ENCODE measurements at places on chromosomes 3 and 15.

GRCh38 chr3:13197795-13198194, 124.6 kb upstream of the IQSEC1 start:
- DNase-seq = no peak

- DNase-seq = no peak
Observed at GRCh38 chr3:71587958-71588357, 4.4 kb upstream of the FOXP1 start.

DNA sequence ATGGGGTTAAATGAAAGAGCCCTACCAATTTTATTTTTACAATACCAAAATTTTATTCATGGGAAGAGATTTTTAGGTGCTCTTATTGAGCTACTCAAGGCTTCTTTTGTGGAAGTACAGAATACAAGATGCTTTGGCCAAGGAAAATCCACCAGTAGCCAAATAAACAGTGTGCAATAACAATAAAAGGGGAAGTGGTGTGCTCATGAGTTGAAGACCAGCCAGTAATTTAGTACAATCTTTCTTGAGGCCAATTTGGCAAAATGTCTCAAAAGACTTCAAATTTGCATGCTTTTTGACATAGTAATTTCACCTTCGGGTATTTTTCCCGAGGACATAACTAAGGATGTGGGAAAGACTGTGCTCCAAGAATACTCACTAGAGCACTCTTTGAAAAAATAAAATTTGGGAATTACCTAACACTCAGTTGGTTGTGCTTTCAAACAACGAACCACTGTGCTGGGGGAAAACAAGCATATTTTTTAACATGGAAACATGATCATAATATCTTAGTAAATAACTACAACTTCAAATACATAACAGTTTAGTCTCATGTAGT, 294.0 kb downstream of the DIPK2A start:
- DNase-seq = peak; percentile 2

DNA sequence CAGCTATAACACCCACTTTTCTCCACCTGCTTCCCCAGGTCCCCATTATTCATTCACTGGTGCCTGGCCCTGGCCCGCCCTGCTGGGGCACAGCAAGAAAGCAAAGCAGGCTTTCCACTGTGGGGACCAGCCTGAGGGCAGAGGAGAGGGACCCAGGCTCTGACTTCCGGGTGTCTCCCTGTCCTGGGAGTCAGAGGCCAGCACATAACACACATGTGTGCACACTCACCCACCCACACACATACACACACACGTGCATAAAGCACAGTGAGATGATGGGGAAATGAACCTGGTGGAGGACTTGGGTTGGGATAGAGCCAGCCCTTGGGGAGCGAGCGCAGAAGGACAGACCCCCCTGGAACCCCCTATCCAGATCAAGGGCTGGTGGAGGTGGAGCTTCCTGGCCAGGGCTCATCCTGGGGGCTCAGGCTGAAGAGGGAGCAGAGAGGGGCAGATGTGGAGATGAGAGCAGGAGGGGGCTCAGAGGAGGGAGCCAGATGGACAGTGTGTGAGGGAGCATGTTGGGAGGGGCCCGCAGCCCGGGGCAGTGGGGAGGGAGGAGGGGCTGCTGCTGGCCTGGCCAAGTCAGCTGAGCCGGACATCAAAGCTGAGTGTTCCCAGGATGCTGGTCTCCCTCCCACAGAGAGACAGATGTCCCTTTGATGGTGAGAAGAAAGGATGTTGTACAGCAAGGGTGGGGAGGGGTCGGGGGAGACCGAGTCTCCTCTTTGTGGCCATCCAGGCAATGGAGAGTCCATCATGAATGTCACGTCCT, 78.2 kb downstream of the LINGO1 start:
- DNase-seq = no peak

- DNase-seq = no peak
Observed at GRCh38 chr15:50628421-50628820, 58.2 kb downstream of the TRPM7 start.

DNA sequence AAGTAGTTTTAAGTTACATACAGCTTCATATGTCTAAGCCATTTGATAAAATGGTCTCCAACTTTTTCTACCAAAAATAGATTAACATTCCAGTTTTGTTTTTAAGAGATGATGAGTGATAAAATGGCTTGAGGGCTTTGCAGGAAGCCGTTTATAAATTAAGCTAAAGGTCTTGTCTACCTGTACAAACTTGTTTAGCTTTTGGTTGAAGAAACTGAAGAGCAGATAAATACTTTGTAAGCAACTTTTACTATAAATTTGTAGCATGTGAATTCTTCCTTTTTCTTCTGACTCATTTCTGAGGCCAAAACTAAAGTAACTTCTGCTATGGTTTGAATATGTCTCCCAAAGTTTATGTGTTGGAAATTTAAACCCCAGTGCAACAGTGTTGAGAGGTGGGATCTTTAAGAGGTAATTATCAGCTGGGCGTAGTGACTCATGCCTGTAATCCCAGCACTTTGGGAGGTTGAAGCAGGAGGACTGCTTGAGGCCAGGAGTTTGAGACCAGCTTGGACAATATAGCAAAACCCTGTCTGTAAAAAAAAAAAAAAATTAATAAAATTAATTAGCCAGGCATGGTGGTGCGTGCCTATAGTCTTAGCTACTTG, 8.2 kb upstream of the NEDD4 start:
- DNase-seq = no peak

- DNase-seq = no peak
Observed at GRCh38 chr3:158709666-158710083, 22.6 kb downstream of the RARRES1 start.

DNA sequence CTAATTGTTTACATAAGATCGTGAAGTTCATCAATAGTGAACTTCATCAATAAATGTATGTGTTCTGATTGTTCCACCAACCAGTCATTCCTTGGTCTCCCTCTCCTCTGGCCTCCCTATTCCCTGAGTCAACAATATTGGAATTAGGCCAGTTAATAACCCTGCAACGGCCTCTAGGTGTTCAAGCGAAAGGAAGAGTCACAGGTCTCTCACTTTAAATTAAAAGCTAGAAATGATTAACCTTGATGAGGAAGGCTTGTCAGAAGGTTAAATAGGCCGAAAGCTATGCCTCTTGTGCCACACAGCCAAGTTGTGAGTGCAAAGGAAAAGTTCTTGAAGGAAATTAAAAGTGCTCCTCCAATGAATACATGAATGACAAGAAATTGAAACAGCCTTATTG, 89.4 kb upstream of the ACKR4 start:
- DNase-seq = no peak

DNA sequence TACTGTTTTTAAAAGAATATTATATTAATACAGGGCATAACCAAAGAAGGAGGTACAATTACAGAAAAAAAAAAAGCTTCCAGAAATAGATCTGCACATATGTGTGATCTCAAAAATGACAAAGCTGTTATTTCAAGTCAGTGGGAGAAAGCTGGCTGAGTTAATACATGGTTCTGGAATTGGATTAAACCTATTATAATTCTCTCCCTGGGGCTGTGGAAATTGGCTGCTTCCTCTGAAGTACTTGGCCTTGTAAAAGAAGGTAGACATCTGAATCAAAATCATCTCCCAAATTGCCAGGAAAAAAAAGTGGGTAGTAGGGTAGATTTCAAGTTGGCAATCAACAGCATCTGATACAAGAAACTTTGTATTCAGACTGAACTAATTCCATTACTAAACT, 723.9 kb upstream of the ALCAM start:
- DNase-seq = no peak

DNA sequence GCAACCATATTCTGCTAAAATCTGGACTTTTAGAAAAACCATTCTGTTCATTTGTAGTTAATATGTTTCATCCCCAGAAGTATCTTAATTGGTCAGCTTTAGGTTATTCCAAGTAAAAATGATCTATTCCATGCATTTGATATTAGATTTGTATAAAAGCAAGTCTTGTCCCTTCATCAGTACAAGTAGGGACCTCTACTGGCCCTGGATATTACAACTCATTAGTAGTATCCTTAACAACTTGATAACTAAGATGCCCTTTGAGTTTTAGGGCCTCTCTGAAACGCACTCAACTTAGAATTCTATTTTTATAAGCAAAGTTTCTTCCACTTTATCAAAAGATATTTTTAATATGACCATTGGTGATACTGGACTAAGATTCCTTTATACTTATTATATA, 25.3 kb upstream of the SELENOT start:
- no peak for DNase-seq

GRCh38 chr3:119085070-119085439, 50.4 kb upstream of the IGSF11 start:
- no peak for DNase-seq

DNA sequence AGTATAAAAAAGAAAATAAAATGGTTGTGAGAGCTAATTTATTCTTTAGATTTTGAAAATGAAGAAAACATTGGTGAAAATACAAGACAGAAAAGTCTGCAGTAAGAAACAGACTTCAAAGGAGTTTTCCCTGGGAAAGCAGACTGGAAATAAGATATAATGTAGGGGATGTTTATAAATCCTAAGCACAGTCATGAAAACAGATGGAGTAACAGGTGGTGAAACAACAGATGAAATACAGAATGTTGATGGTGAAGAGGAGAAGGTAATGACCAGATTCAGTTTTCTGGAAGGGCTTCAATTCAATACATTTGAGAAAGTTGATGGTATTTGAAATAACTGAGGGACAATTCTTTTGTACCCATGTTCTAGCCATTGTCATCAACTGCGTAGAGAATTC, 353.9 kb downstream of the CHL1 start:
- peak; percentile 50 for DNase-seq

DNA sequence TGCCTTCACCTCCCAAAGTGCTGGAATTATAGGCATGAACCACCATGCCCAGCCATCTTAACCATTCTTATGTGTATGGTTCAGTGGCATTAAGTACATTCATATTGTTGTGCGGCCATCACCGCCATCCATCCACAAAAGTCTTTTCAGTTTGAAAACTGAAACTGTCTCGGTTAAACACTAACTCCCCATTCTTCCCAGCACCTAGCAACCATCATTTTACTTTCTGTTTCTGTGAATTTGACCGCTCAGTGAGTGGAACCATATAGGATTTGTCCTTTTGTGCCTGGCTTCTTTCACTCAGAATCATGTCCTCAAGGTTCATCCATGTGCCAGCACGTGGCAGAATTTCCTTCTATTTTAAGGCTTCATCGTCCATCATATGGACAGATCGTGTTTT, 5.8 kb downstream of the MCM2 start:
- DNase-seq = no peak

DNA sequence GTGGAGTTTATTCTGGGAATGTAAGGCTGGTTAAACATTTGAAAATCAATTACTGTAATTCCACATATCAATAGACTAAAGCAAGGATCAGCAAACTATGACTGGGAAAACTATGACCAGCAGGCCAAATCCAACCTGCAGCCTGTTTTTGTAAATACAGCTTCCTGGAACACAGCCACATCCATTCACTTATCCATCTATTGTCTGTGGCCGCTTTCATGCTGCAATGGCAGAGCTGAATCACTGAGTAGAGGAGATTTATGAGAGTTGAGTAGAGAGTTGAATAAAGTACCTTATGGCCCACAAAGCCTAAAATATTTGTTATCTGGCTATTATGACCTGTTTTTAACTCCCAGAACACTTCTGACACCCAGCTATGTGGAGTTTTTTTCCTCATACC, 12.2 kb downstream of the MYLK start:
- DNase-seq = no peak

DNA sequence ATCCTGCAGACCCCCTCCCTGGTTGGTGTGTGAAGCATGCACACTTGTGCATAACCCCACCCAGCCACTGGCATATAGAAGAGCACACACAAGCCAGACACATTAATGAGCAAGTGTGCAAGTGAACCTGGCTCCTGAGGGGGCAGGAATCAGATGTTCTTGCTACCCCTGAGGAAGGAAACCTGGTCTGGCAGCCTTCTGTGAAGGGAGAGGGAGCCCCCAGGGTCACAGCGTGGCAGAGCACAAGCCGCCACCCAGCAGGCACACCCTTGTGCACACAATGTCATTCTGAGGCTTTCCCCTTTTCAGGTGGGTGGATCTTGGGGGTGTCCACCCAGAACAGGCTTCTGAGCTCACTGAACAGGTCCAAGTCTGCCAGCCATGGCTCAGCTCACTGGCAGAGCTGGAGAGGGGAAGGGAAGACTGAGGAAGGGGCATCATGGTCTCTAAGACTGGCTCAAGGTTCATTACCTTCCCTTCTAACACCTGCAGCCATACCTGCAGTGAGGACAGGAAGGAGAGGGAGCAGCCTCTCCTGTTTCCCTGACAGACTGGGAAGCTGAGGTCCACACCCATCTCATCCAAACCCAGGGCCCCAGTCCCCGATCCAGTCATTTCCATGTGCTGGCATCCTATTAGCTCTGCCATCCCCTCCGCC, 31.6 kb upstream of the SEMA3F start:
- DNase-seq = no peak

GRCh38 chr3:99373088-99373845, 265.1 kb upstream of the COL8A1 start:
- DNase-seq = no peak

- DNase-seq = no peak
Observed at GRCh38 chr3:126023390-126023789, 54.4 kb downstream of the ROPN1B start.

GRCh38 chr15:65373163-65373651, 4.6 kb downstream of the IGDCC3 start:
- DNase-seq = no peak

DNA sequence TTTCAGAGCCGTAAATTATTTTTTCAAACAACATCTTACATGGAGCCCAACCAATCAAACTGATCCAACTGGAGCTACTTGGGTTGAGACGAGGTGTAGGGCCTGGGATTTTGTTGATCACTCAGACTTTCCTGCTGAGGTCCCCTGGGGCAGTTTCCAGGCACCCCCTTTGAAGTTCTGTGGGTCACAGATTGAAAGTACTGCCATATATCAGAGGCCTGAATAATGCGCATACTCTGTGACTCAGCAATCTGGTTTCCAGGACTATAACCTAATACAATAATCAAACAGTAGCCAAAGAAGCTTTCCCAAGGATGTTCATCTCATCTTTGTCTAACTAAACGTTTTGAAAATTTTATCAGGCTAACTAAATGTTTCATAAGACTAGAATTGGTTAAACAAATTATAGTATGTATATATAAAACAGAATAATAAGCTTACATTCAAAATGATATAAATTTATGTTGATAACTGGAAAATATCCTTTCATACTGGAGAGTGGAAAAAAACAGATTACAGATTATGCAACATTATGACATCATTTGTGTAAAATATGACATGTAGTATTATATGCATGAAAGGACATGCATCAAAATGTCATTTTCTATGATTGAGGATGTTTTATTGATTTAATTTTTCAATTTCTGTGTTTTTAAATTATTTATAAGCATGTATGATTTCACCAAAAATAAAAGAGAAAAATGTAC, 617.1 kb downstream of the NTRK3 start:
- DNase-seq = no peak

DNA sequence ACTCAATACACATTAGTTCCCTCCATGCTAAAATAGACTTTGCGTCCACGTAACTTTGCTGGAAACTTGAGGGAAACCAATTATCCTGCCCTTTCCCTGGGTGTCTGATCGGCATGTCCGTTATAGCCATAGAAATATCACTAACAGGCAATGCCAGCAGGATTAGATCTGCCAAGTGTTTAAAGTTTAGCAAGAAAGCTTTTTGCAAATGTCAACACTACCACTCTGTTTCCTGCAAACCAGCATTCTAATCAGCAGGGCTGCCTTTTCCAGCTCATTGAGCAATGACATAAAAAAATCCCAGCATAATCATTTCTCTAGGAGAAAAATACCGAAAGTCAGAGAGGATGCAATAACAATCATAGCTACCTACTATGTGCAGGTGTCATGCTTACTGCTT, 60.9 kb downstream of the NOX5 start:
- no peak for DNase-seq

GRCh38 chr3:27200721-27201489, 168.3 kb downstream of the NEK10 start:
- no peak for DNase-seq

Data from cerebellum (tissue), 4 donors.